T-cell (primary cell): ENCODE measurements at places on chromosomes 6 and 20. TPM values are rescaled to one million over a fixed set of nuclear protein-coding genes. Genes with fewer than 3 reads are reported as not detected.

DNA sequence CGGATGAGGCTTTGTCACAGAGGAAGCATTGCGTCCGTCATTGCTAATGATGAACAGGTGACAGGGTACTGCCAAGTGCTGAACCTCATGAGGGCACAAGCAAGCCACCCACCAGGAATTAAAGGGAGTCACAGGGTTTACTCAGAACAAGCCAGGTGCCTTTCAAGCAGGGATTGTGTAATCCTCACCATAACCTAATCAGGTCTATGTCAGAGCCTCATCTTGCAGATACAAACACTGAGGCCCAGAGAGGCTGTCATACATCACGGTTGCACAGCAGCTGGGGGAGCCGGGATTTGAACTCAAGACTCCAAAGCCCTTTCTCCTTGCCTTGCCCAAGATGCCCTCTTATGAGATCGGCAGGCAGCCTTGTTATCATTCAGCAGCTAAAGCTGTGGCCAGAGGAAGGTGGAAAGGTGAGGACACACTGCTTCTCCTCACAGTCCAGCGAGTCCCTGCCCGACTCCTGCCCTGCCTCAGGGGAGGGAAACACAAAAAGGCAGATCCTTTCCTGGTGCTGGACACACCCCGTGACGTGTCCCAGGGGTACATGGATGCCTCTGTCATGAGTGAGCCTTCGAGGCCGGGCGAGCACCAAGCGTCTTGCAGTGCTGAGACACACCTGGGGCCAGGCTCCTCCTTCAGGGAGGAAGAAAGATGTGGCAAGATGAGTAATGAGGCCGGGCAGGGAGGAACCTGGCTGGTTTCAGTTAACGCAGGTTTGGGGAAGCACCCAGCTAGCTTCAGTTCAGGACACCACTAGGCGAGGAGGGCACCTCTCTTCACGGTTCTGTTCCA is 214.9 kb downstream of the LY86 start:
- DNase-seq, result no peak

DNA sequence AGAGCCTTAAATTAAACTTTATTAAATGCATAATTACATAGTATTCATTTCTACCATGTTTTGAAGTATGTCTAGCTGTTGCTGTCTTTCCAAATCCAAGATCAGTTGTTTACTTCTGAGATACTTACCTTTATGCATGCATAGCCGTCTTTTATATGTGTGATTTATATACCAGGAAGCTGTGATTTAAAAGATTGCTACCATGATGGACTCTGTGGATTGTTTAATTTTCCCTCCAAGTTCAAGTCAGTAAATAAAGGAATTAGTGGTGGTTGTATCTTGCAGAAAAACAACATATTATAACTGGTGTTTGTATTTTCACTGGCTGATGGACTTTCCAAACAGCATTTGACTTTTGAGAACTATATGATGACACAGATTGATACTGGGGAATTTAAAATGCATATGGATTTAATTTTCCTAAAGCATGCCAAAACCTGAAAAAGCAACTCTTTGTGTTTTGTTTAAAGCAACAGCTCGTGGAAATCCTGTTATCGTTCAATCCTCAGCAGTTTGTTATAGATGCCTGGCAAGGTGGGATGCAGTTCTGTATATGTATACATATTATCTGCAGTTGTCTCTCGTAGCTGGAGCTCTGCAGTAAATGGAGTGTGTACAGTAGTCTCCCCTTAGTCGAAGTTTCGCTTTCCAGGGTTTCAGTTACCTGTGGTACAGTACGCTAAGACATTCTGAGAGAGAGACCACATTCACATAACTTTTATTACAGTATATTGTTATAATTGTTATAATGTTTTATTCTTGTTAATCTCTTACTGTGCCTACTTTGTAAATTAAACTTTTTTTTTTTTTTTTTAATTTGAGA is 77.1 kb downstream of the CBFA2T2 start:
- DNase-seq, result no peak

DNA sequence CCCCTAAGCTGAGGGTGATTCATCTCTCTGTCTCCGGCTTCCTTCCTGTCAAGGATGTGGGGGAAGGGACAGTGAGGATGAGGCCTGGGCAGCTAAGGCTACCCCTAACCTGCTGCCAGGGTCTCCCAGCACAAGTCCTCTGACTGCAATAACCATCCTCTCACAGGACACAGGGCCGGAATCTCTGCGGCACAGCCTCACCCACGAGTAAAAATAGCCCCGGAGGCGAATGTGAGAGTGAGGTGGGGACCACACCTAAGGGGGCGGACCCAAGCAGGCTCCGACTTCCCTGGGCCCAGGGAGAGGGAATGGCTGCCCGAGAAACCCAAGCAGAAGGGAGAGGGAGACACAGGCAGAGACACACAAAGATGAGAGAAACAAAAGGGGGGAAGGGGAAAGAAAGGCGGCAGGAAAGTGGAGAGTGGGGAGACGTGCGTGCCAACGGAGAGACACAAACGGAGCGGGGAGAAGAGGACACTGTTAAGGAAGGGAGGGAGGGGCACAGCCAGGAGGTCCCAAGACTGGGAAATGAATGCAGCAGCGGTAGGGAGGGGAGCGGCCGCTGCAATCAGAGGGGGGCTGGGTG is 1.4 kb downstream of the CLIC1 start:
- DNase-seq, result no peak

ENPP3 gene
- total RNA-seq, result 0.58 TPM
